ENCODE measurements at places on chromosomes 11 and 22.

DNA sequence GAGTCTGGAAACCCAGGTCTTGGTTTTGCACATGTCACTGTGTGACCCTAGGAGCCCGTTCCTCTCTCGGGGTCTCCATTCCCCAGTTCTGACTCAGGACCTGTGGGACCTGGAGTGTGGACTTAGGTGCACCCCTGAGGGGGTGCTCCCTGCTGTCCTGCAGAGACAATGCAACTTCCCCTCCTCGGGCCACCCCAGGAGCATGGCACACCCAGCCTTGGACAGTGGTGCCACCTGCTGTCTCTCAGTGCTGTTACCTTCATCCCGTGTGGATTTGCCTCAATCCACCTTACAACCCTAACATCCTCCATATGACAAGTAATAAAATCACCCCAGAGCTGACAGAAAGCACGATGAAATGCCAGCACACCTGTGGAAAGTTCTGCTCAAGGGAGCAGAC, 27.5 kb upstream of the CRYBB3 start:
- DNase-seq = no peak

DNA sequence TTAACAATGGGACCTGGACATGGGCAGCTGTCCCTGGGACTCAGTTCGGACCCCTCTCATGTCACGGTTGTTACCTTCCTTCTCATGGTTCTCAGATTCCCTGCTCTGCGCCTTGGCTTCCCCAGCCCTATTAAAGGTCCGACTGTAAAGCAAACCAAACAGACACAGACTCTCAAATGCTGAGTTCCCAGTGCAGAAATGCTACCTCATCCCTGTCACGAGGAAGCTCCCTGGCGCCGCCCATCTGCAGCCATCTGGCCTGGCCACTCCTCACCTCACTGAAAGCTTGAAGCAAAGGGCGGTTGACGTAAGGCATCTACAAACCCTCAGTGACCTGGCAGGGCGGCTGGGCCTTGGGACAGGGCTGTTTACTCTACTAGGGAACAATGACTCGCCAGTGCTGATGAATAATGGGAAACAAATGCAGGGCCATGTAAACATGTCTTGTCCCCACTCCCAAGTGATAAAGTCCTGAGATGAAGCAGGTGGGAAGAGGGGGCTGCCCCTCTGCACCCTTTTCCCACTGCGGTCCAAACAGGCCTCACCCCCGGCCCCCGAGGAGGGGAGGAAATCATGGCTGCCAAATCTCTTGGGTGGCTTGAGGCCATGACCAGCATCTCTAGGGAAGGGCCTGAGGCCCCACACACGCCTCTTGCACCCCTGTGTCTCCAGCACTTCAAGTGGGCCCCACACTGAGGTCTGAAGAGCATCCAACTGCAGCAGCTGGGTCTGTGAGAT, 49.3 kb downstream of the SCUBE1 start:
- no peak for DNase-seq

GRCh38 chr22:43317239-43317638, 25.9 kb downstream of the SCUBE1 start:
- no peak for DNase-seq

DNA sequence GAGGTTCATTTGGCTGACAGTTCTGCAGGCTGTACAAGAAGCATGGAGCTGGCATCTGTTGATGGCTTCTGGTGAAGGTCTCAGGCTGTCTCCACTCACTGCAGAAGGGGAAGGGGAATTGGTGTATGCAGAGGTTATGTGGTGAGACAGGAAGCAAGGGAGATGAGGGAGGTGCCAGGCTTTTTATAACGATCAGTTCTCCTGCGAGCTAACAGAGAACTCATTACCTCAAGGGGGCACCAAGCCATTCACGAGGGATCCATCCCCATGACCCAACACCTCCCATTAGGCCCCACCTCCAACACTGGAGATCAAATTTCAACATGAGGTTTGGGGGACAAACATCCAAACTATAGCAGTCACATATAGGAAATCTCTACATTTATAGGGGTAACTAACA, 38.7 kb upstream of the E2F8 start:
- DNase-seq = no peak

GRCh38 chr22:42581762-42582716, 28.3 kb downstream of the SERHL2 start:
- DNase-seq = no peak

DNA sequence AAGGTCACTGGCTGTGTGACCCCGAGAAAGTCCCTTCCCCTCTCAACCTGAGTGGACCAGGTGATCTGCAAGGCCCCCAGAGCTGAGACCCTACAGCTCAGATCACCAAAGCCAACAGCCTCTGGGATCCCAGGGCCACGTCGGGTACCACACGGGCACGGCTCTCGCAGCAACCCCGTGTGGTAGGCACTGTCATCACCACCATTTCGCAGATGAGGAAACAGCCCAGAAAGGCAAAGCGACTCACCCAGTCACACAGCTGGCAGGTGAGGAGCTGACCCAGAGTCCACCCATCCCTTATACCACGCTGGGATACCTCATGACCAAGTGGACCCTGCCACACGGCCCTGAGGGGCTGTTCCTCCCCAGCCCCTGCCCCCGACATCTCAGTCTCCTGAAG, 2.8 kb downstream of the ATP5MGL start:
- no peak for DNase-seq

DNA sequence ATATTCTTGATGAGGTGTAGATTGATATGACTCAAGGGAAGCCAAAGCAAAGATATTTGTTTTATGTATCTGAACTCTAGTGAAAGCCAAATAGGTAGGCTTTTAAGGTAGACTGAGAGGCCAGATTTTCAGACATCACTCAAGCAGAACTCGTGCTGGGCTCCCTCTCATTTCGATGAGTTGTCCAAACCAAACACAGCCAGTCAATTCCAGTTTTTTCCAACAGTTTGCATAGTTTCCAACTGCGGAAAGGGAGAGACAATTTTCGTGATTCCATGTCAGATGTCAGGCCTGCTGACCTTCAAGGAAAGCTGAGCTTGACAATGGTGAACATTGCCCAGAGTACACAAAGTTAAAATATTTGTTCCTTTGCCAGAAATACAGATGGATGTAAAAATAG, 110.9 kb upstream of the MPPED2 start:
- no peak for DNase-seq

DNA sequence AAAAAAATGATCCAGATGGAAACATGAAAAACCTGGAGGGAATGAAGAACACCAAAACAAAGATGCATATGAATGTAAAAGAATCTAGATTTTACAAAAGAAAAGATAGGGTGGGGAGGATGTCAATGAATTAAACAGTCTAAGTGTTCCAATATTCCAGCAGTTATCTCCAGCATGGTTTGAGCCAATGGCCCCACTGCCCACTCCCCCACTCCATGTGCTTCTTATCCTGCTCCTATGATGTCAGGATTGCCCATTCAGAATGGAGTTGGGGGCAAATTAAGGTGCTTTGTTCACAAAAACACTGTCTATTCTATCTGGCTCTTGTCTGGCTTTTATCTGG, 1.2 kb upstream of the OR52K1 start:
- DNase-seq = no peak

- no peak for DNase-seq
Measured at GRCh38 chr11:78166855-78167469, 21.5 kb downstream of the KCTD21 start.

- DNase-seq = no peak
Measured at GRCh38 chr11:101262258-101262657, 132.6 kb upstream of the PGR start.

DNA sequence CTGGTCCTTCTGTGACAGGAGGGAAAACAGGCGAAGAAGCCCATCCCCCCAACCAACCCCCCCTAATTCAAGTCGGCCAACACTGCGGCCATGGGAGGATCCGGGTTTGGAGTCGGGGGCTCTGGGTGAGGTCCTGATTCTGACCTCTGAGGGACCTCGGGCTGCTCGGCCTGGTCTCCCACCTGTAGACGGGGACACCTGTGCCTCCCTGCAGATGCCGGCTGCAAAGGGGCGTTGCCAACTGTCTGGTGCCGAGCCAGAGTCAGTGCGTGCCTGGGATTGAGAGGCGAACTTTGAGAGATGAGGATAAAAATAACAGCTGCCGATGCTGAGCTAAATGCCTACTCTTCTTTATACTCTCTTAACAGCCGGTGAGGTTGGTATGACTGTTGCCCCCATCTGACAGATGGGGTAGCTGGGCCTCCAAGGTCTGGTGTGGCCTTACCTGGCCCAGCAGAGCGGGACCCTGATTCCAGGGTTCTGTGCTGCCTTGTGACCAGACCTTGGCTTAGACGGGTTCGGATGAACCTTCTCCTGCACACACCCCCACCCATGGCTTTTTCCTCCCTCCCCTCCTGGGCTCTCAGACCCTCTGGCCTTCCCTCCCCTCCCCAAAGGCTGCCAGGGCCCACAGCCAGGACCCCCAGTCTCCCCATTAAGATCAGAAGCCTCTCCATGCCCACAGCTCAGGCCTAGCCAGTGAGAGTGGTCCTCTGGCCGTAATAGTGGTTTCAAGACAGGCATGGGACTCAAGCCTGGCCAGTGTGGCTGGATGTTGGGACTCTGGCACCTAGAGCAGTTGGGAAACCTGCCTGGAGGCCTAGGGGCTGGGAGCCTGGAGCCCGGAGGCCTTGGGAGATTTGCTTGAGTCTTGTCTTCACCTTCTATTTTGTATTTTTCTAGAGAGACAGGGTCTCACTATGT, 41.7 kb downstream of the KCNJ4 start:
- peak; percentile 83 for DNase-seq

- no peak for DNase-seq
Measured at GRCh38 chr11:129589190-129589860, 213.7 kb downstream of the BARX2 start.

DNA sequence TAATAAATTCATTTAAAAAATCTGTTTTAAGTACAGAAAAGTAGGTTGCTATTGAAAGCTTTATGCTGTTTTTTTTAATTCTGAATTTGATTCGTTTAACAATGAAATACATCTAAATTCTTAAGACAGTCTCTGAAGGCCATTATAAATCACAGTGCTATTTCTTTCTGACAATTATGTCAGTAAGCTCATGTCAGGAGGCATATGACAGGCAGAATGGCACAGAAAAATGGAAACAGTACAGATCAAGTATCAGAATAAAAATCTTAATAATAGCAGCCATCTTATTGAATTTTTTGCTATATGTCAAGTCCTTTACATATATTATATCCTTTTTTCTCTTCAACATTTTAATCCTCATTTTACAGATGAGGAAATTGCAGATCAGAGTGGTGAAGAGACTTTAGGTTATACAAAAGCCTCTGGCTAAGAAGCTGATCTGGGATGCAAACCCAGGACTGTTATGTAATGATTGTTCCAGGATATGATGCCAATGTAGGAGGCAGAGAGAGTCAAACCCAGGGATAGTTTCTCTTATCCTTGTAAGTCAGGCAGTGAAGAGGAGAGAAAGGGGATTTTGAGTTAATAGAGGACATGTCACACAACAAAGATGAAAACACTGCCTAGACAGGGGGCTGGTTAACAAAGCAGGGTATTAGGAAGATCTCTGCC, 283.1 kb upstream of the CCDC90B start:
- DNase-seq = no peak

DNA sequence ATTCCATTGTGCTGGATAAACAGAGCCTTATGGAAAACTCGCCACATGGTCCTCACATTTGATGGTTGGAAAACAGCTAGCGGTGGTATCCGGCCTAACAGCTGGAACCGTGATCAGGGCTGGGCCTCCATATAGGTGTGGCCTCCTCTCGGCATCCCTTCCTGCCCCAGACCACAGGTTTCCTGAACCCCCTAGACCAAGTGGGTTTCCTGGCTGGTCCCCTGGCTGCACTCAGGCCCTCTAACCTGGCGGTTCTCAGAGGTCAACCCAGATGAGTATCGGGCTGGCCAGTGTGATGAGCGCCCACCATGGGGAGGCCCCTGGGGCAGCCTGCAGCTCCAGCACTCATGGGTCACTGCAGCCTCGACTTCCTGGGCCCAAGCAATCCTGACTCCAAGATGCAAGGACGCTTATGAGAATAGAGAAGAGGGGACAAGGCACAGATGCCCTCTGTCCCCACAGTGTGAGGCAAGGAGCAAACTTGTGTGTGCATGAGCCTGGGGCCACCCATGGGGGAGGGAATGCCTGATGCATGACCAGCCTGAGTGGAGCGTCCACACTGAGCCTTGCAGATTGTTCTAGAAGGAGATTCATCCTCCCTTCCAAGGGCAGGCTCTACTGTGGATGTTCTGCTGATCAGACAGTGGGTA, 53.4 kb upstream of the WNT7B start:
- peak; percentile 76 for DNase-seq

DNA sequence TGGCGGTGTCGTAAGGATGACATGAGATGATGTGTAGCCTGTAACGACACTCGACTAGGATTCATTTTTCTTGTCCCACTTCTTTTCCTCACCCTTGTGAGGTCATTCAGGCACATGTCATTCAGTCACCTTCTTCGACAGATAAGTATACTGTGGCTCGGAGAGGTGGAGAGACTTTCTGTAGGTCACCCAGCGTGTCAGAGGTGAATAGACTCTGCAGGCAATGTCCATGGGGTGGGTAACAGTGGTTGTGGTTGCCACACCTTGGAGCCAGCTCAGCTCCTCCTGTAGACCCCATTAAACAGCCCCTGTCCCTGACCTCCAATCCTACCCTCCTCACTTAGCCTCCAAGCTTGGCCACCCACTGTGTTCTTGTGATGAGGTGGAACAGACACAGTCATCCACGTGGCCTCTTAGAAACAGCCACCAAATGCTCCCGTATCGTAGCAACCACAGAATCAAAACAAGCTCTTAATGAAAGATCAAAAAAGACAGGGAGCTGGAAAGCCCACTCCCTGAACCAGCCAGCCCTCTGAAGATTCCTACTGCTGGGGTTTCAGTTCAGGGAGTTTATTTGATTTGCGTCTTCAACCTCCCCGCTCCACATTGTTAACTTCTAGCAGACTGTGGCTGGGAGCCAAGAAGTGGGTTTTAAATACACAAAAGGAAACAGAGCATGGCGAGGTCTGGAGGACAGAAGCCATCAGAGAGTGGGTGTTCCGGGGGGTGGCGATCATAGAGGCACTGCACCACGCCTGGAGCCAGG, 89.0 kb upstream of the GRK3 start:
- no peak for DNase-seq

DNA sequence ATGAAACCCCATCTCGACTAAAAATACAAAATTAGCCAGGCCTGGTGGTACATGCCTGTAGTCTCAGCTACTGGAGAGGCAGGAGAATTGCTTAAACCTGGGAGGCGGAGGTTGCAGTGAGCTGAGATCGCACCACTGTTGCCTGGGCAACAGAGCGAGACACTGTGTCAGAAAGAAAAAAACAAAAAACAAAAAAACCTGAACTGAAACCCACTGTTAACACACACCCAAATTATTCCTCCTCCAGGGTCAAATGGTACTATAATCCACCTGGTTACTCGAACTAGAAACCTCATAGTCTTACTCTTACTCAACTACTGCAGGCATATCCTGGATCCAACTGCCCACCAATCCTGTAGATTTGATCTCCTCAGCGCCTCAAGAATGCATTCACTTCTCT, 35.5 kb downstream of the USP28 start:
- no peak for DNase-seq

DNA sequence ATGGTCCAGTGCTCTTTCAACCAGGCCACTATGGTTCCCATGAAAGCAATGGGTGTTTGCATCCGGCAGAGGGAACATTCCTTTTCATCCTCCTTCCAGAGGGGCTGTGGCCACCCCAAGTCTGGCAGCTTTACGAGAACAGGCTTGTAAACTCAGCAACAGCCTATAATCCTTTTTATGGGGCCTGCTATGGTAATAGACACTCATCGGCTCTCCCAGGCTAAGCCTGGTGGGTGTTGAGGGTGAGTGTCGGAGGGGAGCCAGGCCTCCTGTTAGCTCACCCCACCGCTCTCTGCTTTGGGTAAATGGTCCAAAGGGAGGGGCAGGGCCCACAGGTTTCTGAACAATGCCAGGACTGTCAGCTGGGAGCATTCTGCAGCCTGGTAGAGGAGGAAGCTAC, 111.6 kb upstream of the CD82 start:
- peak; percentile 69 for DNase-seq

- no peak for DNase-seq
Measured at GRCh38 chr22:28112548-28113043, 193.5 kb upstream of the PITPNB start.
